ENCODE measurements at places on chromosomes 12 and 14.

DNA sequence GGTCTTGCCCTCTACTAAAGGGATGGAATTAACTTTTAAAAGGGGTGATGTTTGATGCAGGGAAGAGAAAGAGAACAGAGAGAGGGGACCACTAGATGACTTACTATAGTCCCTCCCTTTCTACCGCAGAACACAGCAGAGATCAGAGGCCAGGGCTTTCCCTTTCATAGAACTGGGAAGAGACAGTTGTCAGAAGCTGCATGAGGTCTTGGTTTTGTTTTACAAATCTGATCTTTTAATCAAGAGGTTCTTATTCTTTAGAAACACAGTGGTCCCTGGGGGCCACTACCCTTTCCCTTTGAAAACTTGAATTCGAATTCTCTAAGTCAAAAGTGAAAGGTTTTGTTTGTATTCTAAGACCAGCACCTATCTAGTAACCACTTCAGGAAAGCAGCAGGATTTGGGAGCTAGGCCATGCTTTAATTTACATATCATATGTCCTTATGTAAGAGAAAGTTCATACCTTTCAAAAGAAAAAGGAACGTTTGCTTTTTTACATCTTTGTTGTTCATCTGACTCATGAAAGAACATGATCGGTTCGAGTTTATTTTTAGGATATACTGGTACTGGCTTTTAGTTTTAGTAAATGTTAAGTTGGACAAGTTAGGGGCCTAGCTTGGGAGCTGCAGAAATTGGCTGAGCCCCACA is 6.3 kb downstream of the FBXL14 start:
- DNase-seq, result no peak

DNA sequence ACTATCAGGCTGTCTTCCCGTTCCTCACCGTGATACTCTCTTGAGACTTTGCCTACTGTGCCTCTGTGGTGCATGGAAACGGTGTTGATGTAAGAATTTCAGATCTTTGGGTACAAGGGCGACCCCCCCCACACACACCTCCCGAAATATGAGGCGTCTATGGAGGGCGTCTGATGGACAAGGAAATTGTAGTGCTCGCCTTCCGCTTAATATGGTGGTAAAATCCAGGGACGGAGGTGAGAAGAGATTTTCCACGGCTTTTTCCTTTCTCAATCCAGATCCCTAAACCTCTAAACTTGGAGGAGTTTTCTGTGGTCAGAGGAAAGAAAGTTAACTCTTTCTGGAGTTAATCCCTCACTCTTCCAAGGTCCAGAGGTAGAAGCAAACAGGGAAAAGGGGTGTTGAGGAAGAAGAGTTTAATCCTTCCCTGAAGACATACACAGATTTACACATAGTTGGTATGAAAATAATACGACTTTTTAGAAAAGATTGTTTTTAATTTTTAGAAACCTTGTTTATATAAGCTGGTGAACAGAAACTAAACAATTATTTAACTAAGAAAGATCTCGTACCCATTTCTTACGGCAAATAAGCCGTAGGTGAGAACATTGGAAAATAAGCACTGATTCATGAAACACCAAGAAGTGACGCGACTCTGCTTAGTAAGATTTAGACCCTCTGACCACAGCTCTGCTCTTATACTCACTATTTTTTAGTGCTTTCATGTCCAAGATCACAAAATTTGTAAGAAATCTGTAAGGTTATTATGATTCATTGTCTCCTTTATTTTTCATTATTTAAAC is 23.1 kb upstream of the RNASE12 start:
- DNase-seq, result no peak

GRCh38 chr14:100733152-100733850 is 6.6 kb downstream of the DLK1 start:
- no peak for DNase-seq

DNA sequence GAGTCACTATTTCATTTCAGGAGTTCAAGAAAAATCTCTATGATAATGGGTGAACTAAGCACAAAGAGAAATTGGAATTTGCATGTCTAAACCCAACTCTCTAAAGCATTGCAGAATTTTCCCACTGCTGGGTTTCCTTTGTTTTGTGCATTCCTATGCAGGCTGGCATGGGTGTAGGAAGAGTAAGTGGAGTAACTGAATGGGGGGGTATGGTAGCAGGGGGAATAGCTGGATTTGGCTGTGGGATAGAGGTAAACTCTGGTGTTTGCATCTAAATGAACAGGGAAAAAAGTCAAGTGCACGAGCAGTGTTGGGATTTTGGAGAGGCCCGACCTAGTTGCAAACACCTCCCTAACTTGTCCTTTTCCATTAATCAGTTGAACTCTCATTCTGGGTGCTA is 159.1 kb downstream of the ANO4 start:
- DNase-seq, result no peak

GRCh38 chr12:92141591-92142121 is 4.0 kb downstream of the BTG1 start:
- DNase-seq, result no peak

DNA sequence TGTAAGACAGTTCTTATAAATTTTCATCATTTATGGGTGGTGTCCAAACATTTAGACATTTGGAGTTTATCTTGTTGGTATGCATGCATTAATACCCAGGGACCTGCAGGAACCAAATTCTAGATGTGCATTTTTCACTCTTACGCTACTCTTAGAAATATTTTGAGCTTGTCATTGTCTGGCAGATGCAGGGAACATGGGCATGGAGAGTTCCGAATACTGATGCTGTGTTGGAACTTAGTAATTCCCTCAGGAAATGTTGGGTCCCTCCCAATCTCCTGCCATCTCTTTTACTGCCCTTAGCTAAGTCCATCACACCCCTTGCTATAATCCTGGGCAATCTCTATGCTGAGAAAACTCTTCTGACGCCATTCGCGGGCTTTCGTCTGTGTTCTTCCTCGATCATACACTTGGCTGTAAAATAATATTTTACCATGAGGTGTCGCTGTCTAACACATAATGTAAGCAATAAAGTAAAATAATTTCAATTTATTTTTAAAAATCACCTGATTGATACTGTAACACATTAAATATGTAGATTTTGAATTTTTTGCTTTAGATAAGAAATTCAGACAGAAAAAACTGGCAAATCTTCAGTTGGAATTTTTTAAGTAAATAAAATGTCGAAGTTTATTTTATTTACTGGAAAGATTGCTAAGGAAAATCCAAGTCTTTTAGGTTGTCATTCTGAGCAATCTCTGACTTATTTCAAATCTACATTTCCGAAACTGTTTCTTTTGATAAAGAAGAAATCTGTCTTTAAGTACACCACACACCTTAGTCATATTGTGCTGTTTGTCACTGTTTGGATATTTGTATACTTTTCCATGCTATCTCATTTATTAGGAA is 304.1 kb upstream of the SSTR1 start:
- no peak for DNase-seq

DNA sequence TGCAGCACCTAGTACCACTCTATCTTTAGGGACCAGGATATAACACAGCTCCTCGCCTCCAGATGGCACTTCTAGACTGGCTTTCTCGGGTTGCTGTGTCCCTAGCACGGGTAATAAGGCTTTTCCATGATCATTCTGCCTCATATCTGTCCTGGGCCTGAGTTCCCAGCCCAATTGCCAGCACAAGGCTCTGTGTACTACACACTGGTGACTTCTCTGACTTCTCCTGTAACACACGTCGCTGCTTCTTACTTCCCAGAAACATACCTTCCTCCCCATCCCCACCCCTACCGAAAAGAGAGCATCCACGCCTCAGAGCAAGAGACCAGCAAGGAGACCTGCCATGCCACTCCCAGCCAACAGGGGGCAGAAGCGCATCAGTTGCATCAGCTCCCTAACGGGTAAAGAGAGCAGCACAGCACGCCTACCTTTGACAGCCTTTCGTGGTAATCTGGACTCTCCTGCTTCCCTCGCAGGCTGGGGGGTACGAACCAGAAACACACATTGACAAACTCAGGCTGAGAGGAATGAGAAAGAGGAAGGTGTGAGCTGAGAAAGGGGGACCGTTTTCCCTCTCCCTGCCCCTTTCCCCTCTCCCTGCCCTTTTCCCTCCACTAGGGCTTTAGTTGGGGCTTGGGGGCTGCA is 21.2 kb upstream of the ZNF740 start:
- peak; percentile 77 for DNase-seq

GRCh38 chr14:33932576-33933345 is 18.1 kb downstream of the EGLN3 start:
- DNase-seq, result no peak

All from stimulated activated CD8-positive, alpha-beta memory T cell treated with anti-CD3 and anti-CD28 coated beads, Interleukin-4, amount 100 ng/mL, for 1 hour (primary cell).